Fibroblast of skin of scalp (primary cell): ENCODE measurements at places on chromosomes 2 and 18.

GRCh38 chr18:62939433-62939832, 224.1 kb downstream of the PHLPP1 start:
- no peak for DNase-seq

- DNase-seq: no peak
Measured at GRCh38 chr18:24426073-24426397, 435 bp upstream of the IMPACT start.

DNA sequence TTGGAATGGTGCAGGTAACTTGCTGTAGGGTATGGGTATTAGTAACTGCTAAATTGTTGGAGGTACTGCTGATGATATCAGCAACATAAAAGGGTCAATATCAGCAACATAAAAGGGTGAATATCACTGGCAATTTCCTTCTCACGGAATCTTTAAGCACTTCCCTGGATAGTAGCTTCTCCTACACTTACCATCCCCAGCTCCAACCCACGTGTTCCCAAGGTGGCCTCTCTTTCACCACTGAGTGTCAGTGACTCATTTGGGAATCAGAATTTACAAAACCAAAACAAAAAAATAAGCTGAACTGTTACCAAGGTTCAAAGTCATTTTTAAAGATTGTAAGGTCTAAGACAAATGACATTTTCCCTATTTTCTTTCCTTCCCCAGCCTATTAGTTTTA, 70.8 kb downstream of the LRP2 start:
- no peak for DNase-seq

DNA sequence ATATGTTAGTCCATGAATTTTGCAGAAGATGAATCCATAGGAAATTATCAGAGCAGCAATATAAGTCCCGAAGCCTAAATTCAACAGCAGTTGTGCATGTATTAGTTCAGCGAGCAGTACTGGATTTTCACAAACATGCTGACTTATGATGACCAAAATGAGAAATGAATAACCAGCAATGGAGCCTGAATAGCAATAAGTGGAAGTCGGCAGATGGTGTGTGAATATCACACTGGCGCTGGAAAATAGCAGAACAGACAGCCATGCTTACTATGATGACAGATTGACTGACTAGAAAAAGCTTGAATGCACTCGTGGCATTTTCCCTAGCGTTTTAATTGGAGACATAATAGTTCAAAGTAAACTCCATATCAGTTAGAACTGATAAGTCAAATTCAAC, 1114.5 kb downstream of the DSC3 start:
- DNase-seq: no peak

- no peak for DNase-seq
Measured at GRCh38 chr18:40995529-40995928, 959.5 kb upstream of the PIK3C3 start.

DNA sequence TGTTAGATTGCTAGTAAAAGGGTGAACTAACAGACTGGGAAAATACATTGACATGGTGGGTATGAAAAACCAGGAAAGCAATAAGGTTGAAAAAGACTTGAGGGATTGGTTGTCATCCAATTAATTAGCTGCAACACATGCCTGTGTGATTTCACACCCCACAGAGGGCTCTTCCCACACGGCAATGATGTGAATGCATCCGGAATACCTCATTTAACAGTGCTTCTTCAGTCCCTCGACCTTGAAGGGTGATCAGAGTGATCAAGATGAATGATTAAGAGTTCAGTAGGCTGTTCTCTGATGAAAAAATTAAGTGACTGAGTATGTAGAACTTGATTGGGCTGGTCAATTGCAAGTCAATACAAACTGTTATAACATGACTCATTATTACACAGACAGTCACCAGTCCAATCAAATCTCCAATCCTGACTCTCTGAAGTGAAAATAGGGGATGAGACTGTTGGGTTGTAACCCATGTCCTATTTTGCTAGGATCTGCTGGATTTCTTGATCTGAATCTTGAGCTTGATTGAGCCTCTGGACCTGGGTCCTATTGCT, 924.9 kb upstream of the FAM98A start:
- no peak for DNase-seq

DNA sequence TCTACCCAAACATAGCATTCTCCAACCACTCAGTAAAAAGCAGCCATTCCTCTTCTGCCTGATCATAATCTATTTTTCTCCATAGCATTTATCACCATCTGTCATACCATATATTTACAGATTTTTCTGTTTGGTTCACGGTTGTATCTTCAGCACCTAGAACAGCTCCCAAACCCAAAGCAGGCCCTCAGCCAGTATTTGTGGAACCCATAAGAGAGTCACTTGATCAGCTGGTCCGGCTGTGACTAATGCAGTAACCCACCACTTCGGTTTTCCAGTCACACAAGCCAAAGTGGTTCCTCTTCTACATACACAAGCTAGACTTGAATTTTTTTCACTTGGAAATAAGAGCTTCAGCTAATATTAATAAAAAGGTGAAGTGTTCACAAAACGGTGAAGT, 511.6 kb upstream of the CELF4 start:
- DNase-seq: no peak

GRCh38 chr2:208033701-208034502, 8.6 kb upstream of the PLEKHM3 start:
- no peak for DNase-seq

DNA sequence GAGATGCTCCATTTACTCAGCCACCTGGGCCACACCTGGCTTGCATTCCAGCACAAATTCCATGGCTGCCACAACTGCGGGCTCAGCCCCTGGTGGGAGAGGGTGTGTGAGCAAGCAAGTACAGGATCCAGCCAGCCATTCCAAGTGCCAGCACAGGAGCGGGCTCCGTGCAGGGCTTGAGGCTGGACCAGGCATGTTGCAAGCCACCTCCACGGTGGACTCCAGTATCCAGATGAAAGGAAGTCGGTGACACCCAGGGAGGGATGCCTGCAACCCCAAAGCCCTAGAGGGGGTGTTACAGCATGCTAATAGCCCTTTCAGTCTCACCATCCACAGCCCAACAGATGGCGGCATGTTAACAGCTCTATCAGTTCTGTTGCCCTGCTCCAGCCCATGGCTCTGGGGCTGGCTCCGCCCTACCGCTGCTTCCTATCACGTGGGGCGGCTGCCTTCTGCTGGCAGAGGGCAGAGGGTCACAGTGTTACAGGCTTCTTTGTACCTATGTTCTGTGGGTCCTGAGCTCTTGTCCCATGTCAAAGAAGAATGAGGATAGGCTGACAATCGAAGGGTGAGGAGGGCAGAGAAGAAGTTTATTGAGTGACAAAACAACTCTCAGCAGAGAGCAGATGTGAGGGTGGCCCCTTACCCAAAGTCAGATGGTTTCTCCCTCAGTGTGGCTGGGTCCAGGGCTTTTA, 11.7 kb upstream of the GORASP2 start:
- no peak for DNase-seq

- DNase-seq: no peak
Measured at GRCh38 chr18:63312019-63312409, 7.6 kb downstream of the BCL2 start.

GRCh38 chr2:128405467-128405900, 86.8 kb upstream of the HS6ST1 start:
- DNase-seq: no peak

GRCh38 chr2:63594660-63595059, 5.9 kb downstream of the MDH1 start:
- no peak for DNase-seq

DNA sequence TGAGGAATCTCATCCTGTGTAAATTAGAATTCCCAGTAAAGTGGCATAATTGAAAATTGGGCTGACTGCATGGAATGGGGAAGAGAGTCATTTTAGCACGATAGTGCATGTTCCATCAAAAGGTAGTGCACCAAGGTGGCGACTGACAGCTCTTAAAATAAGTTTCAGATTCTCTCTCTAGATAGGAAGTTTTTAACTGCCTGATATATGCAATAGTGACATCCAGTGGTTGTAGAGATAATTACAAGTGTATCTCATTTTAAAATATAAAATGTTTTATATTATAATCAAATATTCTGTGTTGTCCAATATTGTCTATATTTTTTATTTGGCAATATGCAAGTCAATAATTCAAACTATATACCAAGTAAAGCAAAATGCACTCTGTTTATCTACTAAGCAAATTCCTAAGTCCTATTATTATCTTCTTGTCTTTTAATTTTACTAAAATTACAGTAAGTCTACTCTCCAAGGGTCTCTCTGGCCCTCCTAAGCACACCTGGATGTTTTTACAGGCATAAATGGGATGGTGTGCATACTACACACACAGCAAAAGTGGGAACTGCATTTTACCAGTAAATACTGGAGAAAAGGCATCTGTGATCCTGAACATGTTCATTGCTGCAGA, 397.7 kb upstream of the HNRNPA3 start:
- DNase-seq: peak; percentile 39

DNA sequence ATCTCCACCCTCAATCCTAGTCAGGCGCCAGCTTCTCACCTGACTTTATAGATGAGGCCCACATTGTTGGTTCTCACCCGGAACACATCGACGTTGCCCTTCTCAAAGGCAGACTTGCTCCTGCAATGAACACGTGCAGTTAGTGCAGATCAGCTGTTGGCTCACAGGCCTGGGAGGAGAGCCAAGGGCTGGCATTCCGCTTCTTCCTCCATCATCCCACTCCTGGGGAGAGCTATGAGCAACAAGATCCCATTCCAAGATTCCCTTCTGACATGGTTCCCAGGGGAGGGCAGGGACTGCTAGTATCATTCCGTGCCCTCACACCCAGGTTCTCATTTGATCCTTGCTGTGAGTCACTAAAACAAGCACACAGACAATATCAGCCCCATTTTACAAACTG, 15.1 kb downstream of the LOXHD1 start:
- peak; percentile 36 for DNase-seq

- DNase-seq: no peak
Measured at GRCh38 chr2:20759487-20759886, 63.4 kb downstream of the LDAH start.

- peak; percentile 80 for DNase-seq
Measured at GRCh38 chr2:85504778-85505261, 34.1 kb upstream of the MAT2A start.

- peak; percentile 94 for DNase-seq
Measured at GRCh38 chr2:18560031-18560796, at the start of gene RDH14. RDH14 (minus strand) TSS chr2:18560653; CDS start chr2:18560572, 81 bp downstream.
